Stimulated activated CD8-positive, alpha-beta memory T cell treated with anti-CD3 and anti-CD28 coated beads, Interleukin-7, amount 100 ng/mL, for 4 hours (primary cell): ENCODE measurements at places on chromosomes 6 and 20.

DNA sequence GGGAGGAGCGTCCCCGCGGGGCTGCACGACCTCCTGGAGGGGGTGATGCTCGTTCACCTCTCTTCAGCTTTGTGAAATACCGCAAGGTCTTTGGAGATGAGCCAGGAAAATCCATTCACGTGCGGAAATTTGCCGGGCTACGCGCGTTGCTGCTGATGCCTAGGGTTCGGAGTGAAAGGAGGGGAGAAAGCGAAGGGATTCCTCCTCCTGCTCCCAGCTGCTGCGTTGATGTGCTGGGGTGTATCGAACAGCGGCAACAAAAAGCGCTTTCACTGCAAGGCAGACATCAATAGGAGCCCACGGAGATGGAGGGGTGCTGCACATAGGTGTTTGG is 391 bp upstream of the B3GAT2 start:
- no peak for DNase-seq

DNA sequence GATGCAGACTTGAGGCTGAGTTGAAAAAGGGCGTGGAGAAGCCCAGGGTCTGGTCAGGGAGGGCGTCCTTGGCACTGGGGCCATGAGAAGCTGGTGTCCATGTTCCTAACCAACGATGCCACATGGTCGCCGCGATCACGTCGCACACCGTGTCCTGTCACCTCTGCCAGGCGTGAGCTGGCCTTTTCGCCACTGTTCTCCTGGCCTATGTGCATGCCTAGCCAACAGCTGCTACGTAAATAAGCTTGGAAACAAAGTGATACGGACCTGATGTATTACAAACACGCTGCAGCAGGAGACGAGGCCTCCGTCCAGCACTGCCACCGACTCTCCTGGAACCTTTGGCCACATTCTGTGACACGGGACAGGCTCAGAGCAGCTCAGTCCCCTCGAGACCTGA is 22.0 kb upstream of the KIF25 start:
- DNase-seq = no peak

- no peak for DNase-seq
Measured at GRCh38 chr6:164424489-164424888, 884.9 kb downstream of the C6orf118 start.

DNA sequence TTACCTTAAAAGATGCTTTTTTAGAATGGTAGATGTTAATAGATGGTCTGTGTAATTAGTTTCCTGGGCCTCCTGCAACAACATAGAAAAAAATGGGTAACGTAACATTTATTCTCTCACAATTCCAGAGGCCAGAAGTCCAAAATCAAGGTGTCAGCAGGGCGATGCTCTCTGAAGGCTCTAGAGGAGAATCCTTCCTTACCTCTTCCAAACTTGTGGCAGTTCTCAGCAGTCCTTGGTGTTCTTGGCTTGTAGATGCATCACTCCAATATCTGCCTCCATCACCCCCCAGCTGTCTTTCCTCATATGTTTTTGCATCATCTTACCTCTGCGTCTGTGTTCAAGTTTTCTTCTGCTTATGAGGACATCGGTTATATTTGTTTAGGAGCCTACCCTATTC is 107.9 kb downstream of the SCAF8 start:
- DNase-seq = no peak

DNA sequence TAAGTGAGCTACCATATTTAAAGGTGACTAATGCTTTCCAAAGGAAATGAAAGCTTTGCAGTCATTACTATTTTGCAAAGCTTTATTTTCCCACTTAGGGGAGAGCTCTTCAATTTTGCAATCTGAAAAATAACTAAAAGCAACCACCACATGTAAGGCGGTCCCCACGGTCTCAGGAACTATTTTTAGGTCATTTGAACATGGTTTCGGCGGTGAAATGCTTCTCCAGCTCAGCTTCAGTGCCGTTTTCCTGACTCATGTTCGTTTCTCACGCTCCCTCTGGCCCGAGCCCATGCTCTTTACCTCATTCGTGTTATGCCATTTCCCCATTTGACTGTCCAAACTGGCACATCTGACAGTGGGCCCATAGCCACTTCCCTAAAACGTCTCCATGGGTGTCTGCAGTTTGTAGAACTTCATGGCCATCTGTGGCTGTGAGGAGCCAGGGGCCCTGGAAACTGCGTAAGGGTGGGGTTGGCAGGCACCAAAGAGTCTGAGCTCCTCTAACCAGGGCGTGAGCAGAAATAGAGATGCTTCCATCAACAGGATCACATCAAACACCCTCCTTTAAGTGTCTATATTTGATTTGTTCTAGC is 46.5 kb downstream of the ADTRP start:
- DNase-seq = peak; percentile 20

GRCh38 chr20:23637282-23638221 is at the start of gene CST3:
Gene CST3 (minus strand): TSS chr20:23637955. CDS start chr20:23637862, 93 bp downstream.
- peak; percentile 15 for DNase-seq

- no peak for DNase-seq
Measured at GRCh38 chr6:87171938-87172633, 16.7 kb downstream of the ZNF292 start.

GRCh38 chr6:41723530-41724227 is 11.7 kb downstream of the TFEB start:
- no peak for DNase-seq

GRCh38 chr20:57075603-57076002 is 190.8 kb downstream of the BMP7 start:
- DNase-seq = no peak

DNA sequence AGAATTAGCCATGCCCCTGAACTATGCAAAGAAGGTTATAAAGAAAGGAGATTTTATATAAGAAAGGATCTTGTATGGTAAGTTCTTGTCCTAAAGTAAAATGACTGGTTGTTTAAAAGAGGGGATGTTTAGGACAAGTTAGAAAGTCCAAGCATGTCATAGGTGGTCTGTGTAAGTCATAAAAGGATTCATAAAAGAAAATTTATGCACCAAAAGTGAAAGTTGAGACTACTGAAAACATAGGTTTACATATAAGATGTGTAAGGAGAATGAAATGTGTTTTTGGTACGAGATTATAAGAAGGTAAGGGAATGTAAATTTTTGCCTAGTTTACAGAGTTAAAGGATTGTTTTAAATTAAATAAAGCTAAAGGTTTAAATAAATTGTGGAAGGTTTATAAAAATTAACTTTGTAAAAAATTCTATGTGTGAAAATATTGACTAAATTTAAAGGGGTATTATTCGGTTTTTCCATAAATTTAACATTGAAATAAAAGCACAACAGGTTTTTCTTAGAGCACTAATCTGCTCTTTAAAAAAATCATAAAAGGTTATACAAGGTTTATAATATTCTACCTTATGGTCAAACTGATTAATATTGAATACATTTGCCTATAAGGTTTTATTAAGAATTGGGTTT is 93.6 kb upstream of the UST start:
- DNase-seq = no peak

GRCh38 chr6:136628996-136629395 is 78.8 kb upstream of the MAP7 start:
- DNase-seq = no peak

GRCh38 chr20:41047975-41048305 is 19.3 kb downstream of the TOP1 start:
- no peak for DNase-seq

DNA sequence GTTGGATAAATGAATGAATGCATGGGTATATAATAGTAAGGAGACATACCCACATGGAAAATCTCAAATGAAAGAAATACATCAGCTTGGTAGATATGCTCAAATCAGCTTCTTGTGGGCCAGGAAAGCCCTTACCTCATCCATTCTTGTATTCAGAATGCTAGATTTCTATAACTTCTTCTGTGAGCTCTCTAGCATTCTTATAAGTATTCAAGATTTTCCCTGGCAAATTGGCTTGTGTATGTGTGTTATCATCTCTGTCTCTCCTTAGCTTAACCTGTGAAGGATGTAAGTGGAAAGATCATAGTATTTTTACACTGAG is 100.8 kb downstream of the OR2B2 start:
- DNase-seq = no peak

DNA sequence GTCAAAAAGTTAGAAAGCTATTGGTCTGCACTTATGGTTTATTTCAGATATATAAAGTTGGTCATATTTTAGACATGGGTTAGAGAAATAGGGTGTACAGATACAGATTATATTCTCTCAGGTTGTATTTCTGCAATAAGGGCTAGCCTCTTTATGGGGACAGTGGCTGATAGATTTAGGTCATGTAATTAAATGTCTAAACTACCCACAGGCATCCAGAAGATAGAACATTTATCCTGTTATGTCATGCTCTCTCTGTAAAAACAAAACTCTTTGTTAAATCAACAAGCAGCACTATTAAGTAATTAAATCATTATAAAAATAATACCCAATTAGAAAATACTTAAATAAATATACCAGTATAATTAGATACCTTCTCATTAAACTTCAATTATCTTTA is 612.6 kb upstream of the CITED2 start:
- no peak for DNase-seq

DNA sequence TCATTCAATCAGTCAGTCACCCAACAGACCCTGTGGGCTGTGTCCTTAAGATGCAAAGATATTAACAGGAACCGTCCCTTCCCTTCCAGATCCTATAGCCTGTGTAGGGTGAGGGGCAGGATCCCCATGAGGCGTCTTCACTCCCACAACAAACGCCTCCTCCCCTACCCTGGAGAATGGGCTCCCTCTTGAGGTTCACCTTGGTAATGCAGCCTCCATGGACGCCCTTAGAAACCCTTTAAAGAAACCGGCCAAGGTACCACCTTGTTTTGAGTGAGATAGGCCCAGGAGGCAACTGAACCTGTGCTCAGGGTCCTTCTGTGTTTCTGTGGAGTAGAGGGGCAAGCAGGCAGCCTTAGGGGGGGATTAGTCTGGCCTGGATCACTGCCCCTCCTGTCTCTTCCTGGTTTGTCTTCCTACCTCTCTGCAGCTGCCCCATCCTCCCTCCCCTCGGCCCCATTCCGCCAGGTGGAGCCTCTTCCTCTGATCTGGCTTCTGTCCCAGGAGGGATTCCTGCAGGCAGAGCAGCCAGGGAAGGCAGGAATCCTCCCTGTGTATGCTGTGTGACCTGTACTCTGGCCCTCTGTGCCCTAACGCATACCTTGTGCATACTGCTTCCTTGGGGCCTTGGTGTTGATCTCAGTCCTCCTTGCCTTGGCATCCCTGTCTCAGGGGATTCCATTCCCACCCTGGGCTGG is 6.6 kb upstream of the GUCA1A start:
- DNase-seq = peak; percentile 55

DNA sequence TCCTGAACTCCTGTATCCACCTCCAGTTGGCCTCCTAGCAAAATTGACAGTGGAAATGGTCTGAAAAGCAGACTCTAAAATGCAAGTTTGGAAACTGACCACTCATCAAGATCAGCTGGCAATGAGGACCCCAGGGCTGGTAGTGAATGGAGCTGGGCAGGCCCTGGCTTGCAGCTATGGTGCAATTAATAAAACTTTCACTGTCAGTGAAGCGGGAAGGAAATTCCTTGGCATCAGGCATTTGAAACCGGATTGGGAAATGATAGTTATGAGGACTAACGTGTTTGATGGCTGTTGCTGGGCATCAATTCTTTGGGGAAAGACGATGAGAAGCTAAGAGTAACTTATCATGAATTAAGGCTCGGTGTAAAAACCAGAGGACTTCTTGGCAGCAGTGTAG is 19.1 kb downstream of the SIRPB1 start:
- no peak for DNase-seq

DNA sequence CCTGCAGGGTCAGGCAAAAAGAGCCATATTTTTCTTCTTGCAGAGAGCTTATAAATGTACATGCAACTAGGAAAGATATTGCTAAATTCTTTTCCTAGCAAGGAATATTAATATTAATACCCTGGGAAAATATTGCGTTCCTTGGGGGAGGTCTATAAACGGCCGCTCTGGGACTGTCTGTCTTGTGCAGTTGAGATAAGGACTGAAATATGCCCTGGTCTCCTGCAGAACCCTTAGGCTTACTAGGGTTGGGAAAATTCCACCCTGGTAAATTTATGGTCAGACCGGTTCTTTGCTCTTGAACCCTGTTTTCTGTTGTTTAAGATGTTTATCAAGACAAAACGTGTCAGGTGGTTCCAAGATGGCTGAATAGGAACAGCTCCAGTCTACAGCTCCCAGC is 121.3 kb upstream of the CARMIL1 start:
- no peak for DNase-seq

- DNase-seq = no peak
Measured at GRCh38 chr20:41436679-41437078, 70.1 kb upstream of the EMILIN3 start.

- DNase-seq = no peak
Measured at GRCh38 chr6:25661129-25661779, 9.2 kb downstream of the SCGN start.

DNA sequence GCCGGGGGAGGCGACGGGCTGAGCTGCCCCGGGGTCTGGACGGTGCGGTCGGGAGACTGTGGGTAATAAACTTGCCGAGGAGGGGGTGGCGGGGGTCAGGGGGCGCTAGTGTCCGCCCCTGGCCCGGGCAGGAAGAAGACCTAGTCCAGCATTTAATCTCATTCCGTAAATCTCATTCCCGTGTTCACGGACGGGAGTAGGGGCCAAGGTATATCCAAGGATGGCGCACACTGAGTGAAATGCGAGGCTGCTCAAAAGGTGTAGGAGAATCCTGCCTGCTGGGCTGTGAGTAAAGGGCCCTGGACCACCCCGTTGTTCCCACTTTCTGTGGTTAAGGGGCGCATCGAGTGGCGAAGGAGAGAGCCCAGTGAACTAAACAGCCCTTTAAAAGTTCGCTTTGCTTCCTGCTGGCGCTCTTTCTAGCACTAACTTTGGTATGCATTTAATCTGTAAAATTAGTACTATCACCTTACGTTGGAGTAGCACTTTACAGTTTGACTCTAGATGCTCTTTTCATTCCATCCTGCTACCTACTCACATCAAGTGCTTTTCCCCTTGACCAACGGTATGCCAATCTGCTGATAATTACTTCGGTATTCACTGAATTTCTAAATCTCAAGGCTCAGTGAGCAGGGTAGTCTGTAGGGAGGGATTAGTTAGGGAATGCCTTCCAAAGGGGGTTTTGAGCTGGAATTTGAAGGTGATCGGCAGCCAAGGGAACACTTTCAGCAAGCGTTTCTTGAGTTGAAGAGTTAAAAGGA is 730 bp downstream of the PARD6B start:
- DNase-seq = no peak

DNA sequence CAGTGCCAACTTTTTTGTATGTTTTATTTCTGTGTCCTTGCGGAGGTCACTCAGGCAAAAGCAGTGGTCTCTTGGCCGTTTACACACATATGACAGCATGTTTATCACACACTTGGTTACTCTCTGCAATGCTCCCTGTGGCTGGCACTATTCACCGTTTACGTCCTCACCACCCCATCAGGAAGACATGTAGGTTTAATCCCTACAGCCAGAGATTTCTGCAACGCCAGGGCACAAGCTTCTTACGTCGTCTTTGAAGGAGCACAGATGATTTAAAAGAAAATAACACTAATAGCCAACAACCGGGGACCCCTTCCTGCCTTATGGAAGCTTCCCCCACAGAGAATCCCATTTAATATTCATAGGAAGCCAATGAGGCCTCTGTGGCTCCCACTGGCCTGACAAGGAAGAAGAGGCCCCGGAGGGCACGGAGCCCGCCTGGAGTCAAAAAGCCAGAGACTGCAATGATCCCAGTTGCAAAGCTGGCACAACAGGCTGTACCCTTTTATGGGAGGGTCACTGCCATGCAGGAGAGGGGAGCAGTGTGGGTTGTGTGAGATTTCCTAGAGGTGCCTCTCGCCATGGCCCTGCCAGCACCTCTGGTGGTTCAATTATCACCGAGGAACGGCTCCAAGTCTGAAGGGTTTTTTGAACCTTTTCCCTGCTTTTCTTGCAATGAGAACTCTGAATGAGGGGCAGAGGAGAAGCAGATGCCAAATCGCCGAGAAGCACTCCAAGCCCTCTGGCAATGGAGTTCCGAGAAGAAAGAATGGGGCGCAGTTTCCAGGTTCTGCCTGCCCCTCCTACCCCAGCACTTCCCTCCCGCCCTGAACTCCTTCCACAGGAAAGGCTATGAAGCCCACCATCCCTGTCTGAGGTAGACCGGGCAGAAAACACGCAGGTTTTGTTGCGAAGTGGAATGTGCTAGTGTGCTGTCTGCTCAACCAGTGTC is 96.2 kb downstream of the THBS2 start:
- DNase-seq = no peak
